NCI-H1048 (cell line): ENCODE measurements at places on chromosomes 16 and 17.

DNA sequence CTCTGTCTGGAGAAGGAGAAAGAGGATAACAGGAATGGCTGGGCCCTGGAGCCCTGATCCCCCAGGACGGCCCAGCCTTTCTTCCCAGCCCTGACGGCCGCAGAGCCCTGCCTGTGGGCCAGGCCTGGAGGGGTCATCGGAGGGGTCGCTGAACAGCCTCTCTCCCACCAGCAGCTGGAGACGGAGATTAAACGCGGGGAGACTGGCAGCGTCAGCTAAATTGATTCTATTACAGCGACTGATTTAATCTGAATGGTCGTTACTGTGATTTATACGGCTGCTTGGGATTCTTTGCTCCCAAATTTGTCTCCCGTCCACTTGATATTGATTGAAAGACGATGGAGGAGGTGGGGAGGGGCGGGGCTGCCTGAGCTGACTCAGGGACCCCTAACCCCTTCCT lies 7.1 kb upstream of the CDH15 start:
- DNase-seq = no peak

DNA sequence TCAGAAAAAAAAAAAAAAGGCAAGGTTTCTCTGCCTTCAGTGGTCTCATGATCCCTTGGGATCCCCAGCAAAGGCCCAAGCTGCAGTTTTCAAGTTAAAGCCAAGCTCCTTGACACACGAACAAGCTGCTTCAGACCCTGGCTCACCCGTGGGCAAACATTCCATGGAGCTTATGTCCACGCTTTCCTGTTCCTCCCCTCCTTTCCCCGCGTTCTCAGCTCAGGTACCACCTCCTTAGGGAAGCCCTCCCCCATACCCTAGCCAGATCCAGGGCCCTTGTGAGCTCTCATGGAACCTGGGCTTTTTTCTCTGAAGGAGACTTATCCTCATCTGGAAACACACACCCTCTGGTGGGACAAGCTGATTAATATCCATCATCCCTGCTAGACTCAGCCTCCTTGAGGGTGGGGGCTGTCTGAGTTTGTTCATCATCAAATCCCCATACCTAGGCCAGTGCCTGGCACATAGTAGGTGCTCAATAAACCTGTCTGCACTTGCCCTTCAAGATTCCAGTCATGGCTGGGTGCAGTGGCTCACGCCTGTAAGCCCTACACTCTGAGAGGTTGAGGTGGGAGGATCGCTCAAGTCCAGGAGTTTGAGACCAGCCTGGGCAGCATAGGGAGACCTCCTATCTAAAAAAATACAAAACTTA lies 54.7 kb downstream of the COTL1 start:
- no peak for DNase-seq

- no peak for DNase-seq
Observed at GRCh38 chr17:69761767-69762321, 313.2 kb upstream of the KCNJ16 start.

DNA sequence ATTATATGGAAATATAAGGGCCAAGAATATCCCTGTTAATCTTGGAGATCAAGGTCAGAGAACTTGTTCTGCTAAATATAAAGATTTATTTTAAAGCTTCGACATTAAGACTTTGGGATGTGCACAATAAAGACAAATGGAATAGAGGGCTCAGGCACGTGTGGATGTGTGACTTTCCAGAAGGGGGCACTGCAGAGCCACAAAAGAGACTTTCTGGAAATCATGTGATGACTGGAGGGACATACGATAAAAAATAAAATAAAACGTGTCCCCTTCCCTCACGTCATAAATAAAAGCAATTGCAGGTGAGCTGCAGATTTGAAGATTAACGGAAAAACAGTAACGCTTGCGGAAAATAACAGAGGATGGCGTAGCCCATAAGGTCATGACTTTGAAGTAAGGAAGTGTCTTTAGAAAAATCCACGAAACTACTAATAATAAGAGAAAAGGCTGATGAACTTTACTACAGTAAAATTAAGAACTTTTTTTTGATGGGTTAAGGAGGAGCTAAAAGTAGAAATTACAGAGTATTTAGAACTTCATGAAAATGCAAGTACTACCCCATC lies 9.4 kb upstream of the ENGASE start:
- no peak for DNase-seq

DNA sequence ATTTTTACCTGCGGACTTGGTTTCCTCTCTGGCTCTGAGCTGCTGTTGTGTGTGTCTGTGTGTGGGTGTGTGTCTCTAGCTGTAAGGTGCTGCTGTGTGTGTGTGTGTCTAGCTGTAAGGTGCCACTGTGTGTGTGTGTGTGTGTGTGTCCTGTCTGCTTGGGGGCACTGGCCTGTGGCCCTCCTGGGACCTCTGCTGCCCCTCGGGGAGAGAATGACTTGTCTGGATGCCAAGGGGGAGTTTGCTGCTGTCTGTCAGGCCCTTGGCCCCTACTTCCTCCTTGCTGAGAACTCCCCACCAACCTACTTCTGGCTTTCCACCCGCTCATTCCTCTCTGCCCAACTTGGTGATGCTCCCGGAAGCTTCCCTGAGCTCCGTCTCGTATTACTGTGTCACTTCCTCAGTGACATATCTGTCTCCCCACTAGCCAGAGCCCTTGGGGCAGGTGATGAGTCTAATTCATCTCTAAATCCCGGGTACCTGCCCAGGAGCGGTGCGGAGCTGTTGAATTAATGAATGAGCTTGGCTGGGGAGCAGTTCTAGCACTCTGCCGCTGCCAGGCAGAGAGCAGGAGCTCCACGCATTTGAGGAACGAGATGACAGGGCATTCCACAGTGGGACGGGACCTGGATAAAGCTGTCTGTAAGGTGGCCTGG lies 3.5 kb upstream of the LASP1NB start:
- no peak for DNase-seq

- peak; percentile 57 for DNase-seq
Observed at GRCh38 chr16:73232555-73233328, 184.8 kb upstream of the ZFHX3 start.

DNA sequence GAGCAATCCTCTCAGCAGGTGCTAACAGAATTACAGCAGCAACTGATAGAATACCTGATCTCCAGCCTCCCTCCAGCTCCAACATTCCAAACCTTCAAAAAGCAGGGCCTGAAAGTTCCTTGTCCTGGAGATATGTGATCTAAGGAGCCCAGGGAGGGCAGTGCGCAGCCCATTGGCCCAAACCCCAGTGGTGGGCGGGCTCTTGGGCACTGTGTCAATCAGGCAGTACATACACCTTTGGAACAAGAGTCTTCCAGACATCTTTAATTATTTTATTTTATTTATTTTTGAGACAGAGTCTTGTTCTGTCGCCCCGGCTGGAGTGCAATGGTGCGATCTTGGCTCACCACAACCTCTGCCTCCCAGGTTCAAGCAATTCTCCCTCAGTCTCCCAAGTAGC lies 24.2 kb downstream of the SLC12A3 start:
- DNase-seq = no peak

DNA sequence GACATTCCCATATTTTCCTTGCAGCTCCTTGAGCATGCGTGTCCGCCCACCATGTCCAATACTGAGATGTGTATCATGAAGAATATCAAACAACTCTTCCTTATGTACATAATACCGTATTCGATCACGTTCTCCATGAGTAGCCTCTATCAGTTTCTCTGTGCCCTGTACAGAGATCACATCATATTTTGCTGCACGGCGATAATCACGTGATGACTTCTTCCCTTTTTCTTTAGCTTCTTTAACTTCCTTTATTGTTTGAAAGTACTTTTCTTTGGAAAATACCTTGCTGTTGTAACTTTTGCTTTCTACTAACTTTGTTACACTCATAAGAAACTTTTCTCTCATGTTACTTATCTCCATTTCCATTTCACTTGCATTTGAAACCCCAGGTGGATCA lies 6.6 kb downstream of the KRABD2 start:
- no peak for DNase-seq
